Activated naive CD4-positive, alpha-beta T cell treated with anti-CD3 and anti-CD28 coated beads, Interleukin-2, amount 50 U/mL, for 16 hours (primary cell): ENCODE measurements at places on chromosomes 3 and 15.

DNA sequence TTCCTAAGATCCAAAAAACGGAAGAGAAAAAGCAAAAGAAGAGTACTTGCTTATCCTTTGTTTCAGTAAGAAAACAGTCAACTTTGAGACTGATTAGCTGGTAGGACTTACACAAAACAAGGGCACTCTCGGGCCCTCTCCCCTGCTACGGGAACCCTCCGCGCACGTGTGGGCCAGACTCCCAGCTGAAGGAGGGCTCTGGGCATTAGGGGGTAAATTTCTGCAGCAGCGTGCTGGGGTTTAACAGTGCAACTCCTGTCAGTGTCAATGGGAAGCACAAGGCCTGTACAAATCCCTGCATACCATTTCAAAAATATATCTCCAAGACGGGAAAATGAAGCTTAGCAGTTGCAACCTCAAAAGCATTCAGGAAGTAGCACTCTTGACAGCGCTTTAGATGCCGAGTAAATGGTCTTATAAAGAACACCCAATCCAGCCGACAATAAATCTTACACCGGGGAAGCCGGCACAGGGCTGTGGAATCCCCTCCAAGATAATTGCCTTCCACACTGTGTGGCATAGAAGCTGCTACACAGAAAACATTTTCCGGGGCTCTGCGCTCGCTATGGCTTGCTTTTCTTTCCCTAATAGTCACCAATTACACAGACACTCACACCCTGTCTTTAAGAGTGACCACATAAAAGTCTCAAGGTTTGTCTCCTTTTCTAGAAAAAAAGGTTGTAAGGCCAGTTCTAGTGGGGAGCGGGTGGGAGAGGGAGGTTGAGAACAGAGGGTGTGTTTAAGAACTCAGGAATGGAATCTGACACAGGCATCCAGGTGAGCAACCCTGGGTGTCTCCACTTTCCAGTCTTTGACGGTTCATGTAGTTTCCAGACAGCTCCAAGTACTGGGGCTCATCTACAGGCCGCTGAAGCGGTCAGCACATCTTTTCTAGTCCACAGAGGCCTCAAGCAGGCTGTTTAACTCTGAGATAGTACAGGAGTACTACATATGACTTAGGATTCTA lies 512.7 kb downstream of the FOXP1 start:
- no peak for DNase-seq

- no peak for DNase-seq
Observed at GRCh38 chr3:5220667-5221431, 33.3 kb downstream of the EDEM1 start.

DNA sequence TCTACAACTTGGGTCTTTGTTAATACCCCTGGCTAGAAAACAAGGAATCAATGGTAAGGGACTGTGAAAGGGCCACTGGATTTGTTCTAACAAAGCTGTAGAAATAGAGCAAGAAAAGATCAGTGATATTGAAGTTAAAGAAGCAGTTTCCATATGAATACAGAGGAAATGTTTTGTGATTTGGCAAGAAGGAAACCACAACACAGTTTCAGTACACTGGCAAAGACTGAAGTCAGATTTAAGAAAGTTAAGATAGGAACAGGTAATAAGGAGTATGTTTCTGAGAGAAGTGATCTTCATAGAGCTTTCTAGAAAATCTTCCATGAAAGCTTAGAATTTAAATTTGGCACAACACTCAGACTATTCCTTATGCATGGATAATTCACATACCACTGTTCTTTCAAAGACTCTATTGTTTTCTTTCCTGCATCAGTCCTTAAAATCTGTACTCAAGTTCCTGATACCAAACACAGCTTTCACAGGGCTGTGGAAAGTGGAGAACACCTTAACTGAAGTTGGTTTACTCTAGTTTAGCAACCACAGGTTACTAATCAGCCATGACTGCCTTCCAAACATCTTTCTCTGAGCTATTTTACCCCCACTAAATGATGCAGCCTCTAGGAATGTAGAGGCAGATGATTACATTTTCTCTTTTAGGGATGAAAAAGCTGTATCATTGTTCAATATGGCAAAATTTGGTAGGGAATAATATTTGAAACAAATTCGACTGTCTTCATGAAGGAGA lies 32.4 kb upstream of the ALCAM start:
- DNase-seq, result no peak

DNA sequence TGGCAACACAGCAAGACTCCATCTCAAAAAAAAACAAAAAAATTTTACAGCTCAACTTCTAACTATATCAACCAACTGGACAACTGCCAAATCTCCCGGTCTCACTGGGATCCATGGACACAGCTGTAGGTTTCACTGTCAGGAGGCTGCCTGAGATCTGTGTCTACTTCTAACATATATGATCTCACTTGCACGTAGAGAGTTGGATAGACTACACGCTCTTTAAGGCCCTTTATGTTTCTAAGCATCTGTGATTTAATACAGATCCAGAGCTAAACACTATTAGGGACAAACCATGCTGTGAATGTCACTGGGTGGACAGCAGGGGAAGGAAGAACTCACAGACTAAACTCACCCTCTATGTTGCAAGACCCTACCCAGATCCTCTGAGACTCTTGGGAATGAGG lies 13.0 kb upstream of the APOD start:
- no peak for DNase-seq

DNA sequence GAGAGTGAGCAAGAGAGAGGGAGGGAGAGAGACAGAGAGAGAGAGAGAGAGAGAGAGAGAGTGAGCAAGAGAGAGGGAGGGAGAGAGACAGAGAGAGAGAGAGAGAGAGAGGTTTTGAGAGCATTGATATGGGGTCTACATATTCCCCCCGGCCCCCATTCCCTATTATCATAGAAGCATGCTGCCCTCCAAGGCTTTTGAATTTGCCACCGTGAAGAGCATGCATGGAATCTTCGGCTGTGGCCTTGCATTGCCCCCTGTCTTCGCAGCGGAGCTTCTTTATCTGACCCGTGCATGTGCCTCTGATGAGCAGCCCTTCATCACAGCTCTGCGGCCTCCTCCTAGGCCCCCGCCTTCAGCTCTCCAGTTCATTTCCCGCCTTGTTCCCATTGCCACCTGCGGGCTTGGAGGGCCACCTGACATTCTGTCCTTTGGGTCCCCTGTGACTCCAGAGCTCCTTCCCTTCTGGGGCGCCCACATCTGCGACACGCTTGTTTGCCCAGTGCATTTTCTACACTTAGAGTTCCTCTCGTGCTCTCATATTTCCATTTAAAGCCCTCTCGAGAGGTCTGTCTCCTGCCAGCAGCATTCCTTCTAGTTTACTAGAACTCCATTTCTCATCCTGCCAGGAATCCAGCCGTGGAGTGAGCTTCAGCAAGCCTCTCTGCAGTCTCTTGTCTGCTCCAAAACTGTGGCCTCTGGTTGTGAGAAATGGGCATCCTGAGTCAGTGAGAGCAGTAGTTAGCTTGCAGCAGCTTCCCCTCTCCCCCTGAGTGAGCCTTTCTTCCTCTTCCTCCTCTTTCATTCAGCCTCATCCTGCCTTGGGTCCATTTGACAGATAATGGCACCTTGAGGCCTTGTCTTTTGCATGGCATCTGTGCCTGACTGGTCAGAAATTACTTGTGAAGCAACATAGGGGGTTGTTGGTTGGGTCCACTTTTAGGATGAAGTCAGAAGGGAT lies 25.3 kb downstream of the LPP start:
- DNase-seq, result no peak

GRCh38 chr3:108099244-108099643 lies 8.4 kb upstream of the CD47 start:
- DNase-seq, result no peak

DNA sequence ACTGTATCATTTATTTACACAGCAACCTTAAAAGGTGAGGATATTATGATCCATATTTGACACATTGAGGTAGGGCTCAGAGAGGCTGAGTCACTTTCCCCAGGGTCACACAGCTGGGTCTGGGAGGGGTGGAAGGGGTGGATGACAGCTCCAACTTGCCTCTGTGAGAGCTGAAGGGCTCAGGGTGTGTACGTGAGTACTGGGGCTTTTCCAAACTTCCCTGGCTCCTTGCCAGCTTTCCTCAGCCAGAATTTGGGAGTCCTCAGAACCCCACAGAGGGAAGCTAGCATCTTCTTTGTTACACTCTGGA lies 58.3 kb upstream of the SLC6A11 start:
- DNase-seq, result no peak

DNA sequence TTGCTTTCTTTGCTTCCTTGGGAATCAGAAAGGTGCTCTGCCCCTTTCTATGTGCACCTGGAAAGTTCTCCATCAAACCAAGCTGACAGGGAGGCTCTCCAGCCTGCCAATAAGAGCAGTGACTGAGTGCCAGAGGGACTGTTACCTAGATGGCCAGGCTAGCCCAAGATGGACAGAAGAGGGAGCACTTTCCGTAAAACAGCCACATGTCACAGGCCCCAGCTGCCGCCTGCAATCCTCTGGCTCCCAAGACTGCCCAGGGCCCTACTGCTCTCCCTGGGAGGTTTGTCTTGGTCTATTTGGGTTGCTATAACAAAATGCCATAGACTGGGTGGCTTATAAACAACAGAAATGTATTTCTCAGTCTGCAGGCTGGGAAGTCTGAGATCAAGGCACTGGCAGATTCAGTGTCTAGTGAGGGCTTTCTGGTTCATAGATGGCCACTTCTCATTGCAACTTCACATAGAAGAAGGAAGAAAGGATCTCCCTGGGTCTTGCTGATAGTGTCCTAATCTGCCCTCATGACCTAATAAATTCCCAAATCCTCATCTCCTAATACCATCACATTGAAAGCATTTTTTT lies 72.3 kb downstream of the TAMM41 start:
- DNase-seq, result no peak

DNA sequence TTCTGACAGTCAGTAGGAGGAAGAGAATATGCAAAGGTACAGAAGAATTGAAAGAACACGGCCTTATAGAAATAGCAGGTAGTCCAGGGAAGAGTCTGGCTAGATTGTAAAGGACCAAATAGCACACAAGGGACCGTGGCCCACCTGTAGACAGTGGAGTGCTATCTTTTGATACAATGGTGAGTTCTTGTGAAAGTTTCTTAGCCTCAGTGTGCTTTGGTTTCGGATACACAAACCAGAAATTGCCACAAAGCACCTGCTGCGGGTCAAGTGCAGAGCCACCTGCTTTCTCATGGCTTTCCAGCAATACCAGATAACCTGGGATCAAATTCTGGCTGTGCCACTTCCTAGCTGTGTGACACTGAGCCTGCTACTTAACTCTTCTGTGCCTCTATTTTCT lies 36.6 kb upstream of the TUBGCP5 start:
- DNase-seq, result no peak

DNA sequence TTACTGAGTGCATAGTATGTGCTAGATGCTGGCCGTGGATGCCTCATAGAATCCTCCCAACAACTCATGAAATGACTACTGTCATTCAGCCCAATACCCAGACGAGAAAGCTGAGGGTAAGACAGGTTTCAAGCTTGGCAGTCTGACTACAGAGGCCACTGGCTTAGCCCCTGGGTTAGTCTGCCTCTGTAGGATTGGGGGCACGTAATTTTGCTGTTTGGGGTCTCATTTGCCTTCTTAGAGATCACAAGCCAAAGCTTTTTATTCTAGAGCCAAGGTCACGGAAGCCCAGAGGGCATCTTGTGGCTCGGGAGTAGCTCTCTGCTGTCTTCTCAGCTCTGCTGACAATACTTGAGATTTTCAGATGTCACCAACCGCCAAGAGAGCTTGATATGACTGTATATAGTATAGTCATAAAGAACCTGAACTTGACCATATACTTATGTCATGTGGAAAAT lies 1.0 kb upstream of the CCR5 start:
- DNase-seq, result no peak

GRCh38 chr3:53705024-53705745 lies 141.0 kb downstream of the CHDH start:
- DNase-seq, result no peak

DNA sequence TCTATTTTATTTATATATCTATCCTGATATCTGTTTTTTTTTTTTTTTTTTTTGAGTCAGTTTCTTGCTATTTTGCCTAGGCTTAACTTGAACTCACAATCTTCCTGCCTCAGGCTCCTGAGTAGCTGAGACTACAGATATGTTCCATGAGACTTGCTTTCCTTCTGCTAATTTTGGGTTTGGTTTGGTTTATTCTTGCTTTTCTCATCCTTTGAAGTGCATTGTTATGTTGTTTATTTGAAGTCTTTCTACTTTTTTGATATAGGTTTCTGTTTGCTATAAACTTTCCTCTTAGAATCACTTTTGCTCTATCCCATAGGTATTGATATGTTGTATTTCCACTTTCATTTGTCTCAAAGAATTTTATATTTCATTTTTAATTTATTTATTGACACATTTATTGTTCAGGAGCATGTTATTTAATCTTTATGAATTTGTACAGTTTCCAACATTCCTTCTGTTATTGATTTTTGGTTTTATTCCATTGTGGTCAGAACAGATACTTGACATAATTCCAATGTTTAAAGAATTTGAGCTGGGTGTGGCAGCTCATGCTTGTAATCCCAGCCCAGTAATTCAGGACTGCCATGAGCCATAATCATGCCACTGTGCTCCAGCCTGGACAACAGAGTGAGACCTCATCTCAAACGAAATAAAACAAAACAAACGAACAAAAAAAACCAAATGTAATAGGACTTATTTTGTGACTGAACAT lies 62.3 kb upstream of the PLSCR4 start:
- DNase-seq, result no peak

DNA sequence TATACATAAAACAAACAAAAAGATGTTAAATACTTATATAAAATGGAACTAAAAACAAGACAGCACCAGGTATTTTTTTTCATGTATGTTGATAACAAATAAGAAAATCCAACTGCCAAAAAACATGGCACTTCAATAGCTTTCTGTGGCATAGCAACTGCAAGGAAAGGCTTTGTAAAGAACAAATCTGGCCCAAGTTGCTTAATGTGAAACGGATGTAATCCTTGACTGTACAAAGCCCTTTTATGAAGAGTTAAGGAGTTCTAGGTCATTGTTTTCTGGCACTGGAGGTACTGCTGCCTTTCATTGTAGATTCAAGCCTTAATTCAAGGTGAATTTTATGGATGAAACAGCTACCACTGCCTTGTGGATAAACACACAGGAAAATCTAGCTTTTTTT lies 68.8 kb upstream of the SLC12A8 start:
- DNase-seq, result no peak

DNA sequence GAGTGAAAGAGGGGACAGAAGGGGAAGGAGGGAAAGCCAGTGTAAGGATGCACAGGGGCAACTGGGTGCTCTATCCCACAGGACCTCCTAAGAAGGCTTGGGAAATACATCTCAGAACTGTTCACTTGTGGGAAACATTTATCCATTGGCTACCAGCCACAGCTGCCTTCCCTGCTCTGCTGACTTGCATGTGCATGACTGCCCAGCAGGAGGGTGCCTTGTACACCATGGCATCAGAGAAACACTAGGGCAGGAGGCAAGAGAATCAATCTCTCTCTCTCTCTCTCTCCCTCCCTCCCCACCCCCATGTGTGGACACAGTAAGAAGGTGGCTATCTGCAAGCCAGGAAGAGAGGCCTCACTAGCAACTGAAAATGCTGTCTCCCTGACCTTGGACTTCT lies 62.9 kb upstream of the ZBTB38 start:
- no peak for DNase-seq

GRCh38 chr3:3699816-3700633 lies 99.2 kb upstream of the LRRN1 start:
- no peak for DNase-seq

GRCh38 chr3:48119505-48120193 lies 68.6 kb downstream of the CDC25A start:
- no peak for DNase-seq

GRCh38 chr15:94965593-94965992 lies 734.2 kb downstream of the MCTP2 start:
- no peak for DNase-seq
